H54 (cell line): ENCODE measurements at places on chromosomes 6 and 20.

GRCh38 chr6:150846641-150847040 lies 18.9 kb upstream of the MTHFD1L start:
- DNase-seq, result no peak

GRCh38 chr6:35214869-35215664 lies 1.3 kb downstream of the SCUBE3 start:
- no peak for DNase-seq

DNA sequence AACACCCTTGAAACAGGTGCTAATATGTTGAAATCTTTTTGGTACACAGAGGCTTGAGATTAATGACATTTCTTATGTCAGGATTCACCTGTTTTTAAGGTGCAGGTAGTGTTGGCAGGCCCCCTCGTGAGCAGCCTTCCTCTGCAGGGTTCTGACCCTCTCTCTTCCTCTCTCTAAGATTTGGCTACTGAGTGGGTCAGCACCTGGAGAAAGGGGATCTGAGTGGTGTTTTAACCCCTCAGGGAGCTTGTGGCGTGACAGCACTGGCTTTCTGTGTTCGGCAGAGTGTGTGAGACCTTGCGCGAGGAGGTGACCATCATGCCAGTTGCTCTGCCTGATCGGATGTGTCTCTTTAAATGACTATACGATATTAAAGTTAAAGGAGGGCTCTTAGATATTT lies 37.1 kb downstream of the HIVEP1 start:
- no peak for DNase-seq

DNA sequence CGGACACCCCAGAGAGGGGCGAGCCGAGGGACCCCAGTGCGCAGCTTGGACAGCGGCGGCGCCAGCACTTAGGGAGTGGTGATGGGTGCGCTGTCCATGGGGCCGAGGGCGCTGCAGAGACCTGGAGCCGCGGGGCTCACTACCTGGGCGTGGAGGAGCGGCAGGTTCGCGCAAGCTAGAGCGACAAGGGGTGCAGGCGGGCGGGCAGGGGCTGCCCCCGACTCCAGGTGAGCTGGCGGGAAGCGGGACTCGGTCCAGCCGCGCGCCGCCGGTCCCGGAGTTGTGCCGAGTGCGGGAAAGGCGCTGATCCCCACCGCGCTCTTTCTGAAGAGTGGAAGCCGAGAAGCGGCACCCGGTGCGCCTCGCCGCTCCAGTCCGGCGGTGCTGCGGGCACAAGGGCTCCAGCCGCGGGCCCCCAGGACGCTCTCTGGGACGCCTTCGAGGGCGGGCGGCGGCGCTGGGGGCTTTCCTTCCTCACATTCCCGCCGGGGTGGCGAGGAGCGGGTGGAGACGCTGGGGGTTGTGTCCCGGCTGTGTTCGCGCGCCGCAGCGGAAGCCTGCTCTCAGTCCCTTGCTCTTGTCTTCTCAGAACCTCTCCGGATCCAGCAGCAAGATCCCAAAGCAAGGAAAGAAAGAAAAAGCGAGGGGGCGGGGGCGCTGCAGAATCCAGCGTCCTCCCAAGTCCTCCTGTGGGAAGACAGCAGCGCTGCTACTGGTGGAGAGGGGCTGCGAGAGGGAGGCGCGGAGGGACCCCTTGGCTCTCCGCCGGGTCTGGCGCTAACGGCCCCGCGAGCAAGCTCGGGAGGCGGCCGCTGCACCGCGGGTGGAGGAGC lies at the start of gene B3GAT2:
Gene B3GAT2 (minus strand): TSS at position 610 of the 833 bp plus-strand sequence. CDS start 631 bp downstream, outside the sequence.
- no peak for DNase-seq

DNA sequence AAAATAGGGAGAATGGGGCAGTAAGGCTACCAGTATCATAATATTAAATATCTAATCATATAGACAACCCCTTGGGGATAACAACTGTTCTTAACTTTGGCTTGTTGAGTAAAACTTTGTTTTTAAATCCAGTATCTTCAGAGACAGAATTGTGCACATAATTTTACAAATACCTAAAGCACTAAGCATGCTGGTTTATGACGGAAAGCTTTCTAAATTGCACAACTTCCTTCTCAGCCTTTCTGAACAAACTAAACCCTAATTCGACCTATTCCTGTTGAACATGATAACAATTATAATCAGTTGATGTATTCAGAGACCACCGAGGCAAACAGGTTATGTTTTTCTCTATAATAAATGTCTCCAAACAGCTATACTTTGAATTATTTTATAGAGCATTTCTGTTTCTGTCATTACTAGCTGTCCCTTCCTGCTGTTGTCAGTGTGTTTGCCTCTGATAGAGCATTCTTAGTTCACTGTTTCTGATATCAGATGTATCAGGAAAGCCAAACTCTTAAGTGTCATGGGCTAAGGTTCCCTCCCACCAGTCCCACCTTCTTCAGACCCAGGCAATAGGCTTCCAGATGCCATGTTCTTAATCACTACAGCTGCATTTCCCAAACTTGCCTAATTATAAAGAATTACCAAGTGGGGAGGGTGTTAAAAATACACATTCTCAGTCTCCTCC lies 8.7 kb downstream of the ZHX3 start:
- DNase-seq, result no peak

GRCh38 chr6:87357479-87358196 lies 13.0 kb downstream of the C6orf163 start:
- no peak for DNase-seq

GRCh38 chr6:36204068-36204753 lies 7.7 kb downstream of the BRPF3 start:
- no peak for DNase-seq
